Breast epithelium (tissue), 4 donors: ENCODE measurements at places on chromosomes 12 and 14. TPM values are rescaled to one million over a fixed set of nuclear protein-coding genes. Genes with fewer than 3 reads are reported as not detected.

DNA sequence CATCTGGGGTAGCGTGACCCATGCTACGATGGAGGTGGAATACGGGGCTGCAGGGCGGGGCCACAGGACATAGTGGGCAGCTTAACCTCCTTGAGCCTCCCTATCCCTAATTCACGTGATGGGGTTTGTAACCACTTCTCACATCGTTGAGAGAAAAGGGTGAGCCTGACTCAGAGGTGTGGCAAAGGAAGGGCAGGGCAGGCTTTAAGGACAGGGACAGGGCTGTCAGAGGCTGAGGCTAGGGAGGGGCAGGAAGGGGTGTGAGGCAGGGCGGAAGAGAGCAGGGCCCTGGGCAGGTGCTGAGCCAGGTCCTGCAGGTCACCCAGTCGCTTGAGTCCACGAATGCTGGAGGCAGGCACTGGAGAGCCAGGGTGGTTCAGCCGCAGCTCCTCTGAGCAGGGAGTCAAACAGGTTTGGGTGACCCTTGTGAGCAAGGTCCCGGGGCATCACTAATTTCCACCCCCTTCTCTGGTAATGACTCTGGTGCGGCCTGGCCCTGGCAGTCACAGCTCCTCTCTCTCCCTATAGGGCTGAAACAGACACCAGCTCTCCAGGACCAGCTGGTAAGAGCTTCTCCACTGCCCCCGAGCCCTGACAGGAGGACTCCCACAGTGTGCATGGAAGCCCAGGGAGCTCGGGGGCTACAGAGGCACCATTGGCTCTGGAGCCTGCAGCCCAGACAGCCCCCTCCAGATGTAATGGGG, 7.5 kb upstream of the AQP2 start:
- no peak for DNase-seq

DNA sequence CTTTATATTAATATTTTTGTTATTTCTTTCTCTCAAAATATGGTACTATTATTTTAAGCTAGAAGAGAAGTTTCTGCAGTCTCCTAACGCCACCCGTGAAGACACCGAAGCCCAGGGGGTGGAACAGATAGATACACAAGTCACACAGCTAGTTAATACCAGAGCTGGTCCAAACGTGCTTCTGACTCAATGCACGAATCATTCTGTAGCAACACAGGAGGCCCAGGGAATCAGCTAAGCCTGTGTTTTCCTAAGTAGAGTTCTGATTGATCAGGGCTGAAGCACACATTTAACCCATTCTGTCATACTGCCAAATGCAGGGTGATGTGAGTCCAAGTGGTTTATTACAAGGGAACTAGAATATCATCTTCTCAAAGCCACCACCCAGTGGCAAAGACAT, 116.9 kb upstream of the PWP1 start:
- DNase-seq, result no peak

DNA sequence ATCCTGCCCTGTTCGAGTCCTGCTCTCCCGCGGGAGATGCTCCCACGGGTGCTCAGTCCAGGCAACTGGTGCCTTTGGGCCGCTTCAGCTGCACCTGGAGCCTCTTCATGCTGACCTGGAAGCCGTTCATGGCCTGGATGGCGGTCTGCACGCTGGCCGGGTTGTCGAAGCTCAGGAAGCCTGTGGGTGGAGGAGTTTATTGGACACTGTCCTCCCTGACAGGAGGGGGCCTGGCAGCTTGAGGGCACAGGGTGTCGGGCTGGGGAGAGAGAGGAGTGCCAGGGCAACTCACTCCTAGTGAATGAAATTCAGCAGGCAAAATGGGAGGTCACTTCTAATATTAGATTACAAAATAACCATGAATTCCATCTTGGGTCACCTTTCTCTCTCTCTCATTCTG, 9.3 kb upstream of the NFYB start:
- no peak for DNase-seq

DNA sequence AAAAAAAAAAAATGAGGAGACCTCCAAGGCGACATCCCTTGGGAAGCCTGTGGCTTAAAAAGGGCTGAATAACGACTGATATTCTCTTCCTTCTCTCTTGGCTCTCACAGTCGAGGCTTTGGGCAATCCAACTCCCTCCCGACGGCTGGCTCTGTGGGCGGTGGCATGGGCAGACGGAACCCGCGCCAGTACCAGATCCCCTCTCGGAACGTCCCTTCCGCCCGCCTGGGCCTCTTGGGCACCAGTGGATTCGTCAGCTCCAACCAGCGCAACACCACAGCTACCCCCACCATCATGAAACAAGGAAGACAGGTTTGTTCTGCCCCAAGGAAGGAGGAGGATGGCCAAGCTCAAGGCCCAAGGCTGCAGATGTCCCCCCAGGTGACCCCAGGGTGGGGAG, 127.8 kb downstream of the GCH1 start:
- no peak for DNase-seq

- DNase-seq, result no peak
Observed at GRCh38 chr12:131100031-131100674, 146.4 kb downstream of the ADGRD1 start.

DNA sequence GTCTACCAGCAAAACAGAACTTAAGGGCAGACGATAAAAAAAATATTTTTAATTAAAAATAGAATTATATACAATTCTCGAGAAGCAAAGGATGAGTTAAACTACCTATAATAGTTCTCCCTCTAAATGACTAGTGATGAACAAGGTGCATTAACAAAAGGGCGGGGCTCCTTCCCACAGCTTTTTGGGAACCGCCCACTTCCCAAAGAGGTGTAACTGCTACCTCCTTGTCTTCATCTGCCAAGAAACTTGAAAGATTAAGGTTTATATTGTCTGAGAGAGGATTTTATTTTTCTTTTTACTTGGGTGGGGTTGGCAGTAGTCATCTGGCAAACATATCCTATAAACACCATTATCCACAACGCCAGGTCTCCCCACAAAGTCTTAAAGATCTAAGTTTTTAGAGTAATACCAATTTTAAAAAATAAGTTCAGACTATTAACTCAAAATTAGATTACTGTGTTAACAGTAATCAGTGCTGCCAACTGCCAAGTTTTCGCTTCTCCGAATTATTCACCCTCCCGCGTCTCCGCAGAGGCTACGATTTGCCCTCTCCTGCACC, 938 bp downstream of the RALGAPA1 start:
- DNase-seq, result no peak

DNA sequence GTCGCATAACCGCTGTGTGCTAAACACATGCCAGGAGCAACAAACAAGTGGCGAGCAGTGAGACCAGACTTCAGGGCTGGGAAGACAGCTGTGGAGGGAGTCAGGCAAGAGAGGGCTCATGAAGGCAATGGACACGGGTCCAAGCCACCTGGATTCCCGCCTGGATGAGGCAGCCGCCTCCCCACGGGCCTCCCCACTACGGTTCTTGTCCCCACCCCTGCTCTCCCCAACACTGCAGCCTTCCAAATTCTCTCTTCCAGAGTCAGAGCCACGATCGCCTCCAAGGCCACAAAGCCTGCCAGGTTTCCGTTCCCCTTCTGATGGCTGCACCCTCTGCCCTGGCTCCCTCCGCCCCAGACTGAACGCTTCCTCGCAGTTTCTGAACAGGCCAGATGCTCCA, 36.1 kb upstream of the PIWIL1 start:
- DNase-seq, result no peak

DNA sequence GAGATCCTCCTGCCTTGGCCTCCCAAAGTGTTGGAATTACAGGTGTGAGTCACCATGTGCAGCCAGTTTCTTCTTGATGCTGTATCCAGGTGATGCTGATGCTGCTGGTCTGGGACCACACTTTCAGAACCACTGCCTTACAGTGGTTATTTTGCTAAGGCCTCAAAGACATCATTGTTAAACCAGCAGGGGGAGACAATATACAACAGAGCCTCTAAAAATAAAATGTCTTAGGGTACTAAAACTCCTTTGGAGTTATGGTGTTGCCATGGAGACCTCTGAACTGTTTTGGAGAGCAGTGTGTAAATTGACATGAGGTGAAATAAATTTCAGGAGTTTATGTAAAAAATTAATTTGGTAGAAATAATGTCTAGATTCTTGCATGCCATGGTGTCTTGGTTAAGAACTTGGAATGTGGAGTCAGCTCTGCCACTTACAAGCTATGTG, 1.1 kb upstream of the ARG2 start:
- DNase-seq, result no peak

DNA sequence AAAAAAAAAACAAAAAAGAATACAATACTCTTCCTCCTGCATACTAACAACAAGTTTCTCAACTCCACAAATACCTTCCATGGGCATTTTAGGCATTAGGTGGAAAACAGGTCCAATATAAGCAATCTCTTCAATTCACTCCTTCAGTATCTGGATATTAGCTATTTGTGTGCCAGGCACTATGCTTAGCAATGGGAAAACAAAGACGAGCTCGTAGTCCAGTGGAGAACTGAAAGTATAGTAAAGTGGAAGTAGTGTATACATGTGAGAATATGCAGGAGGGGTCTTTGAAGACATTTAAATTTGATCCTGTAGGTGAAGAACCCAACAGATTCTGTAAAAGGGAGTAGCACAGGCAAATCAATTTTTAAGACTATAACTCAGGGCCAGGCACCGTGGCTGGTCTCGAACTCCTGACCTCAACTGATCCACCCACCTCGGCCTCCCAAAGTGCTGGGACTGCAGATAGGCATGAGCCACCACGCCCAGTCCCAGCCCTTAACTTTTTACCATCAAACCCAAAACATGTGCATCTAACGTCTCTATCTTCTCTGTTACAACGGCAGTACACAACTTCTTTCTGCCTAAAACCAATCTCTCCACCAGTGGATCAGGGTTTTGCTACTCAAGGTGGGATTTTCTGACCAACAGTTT, 10.6 kb downstream of the HECTD1 start:
- DNase-seq, result no peak

DNA sequence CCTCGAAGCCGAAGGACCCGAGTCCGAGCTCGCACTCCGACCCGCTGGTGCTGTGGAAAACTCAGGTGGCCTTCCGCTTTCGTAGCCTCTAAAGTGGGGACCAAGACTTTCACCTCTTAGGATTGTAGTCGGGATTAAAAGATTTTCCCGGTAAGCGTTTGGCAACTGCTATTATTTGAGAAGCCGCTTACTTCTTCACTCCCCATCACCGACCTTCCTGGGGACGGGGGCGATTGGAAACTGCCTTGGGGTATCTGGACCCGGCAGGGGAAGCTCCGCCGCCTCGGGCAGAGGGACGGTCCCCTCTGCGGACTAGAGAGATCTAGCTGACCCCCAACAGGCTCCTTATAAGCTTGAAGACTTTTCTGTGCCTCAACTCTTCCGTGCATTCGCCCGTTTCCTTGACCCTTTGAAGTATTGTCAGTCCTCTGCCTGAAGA, 659 bp downstream of the TRAFD1 start:
- DNase-seq, result no peak

- DNase-seq, result peak; percentile 70
Observed at GRCh38 chr12:12561371-12562015, 1.2 kb downstream of the DUSP16 start.

GRCh38 chr12:131074221-131075083, 120.7 kb downstream of the ADGRD1 start:
- no peak for DNase-seq

DNA sequence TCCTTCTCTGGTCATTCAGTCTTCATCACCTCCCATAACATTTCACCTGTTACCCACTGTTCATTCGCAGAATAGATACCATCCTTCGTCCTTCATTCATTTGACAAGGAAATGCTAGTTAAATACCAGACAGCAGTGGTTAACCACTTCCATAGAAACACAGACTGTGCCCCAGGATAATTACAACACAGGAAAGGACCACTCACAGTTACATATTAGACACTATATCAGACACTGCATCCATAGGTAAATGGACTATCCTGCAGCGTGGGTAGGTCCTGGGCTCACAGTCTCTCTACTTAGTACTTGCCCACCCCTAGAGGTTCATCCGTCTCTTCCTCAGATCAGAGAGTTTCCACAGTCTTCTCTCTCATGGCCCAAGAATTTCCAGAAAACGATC, 1044.6 kb downstream of the VRK1 start:
- DNase-seq, result no peak

- DNase-seq, result no peak
Observed at GRCh38 chr14:68417009-68417650, 375.7 kb downstream of the ZFP36L1 start.

GRCh38 chr12:2101771-2102170, 49.0 kb downstream of the CACNA1C start:
- no peak for DNase-seq

DNA sequence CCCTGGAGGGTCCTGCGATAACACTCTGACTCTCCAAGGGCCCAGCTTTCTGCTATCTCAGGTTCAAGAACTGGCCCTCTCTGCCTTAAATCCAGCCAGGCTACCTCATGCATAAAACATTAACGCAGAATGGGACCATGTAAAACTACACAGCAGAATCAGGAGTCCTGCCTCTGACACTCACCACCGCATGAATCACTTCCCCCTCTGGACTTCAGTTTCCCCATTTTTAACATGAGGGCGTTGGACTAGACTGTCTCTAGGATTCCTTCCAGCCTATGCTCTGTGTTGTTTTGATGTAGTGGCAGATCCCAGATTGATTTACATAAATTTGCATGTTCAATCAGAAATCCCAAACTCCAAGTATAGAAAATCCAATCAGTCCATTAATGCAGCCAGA, 3.3 kb downstream of the NCKAP5L start:
- no peak for DNase-seq

GRCh38 chr14:103084021-103084919, at the start of gene LBHD2:
LBHD2 (plus strand) TSS chr14:103084210; CDS start chr14:103086013, 1,803 bp downstream.
- DNase-seq, result no peak

DNA sequence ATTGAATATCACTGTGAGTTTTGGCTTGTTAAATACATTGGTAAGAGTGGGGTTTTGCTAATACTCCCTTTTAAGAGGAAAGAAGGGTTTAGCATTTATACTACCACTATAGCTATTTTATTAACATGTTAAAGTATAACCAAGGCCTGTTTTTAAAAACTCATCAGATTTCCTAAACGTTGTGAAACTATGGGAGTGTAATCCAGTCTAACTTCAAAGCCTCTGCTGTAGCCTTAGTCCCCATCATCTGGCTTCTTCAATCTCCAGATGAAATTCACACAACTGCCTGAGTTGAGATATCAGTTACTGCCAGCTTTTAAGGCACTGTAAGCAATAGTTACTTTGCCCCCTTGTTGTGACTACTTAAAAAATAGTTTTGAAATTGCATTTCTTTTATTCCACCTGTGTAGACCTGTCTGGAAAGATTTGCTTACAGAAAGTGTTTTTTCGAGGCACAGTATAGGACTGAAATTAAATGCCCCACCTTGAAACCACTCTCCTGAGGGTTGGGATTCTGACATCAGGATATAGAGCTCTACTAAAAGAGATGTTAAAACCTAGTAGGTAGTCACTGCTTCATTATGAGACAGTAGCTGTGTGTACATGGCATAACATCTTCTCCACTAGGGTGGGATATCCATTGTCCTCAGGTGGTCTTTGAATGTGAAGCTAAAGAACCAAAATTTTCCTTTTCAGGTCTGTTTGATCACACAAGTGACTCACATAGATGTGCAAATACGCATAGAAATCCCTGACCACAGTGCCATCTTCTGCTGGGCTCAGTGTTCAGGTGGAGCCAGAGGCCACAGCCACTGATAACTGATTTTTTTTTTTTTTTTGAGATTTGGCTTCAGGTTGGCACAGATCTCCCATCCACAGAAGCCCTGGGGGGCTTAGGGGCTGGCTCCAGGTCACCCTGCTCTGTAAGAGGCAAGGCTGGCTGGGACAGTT, 125.5 kb downstream of the DAAM1 start:
- DNase-seq, result no peak

The IFNG-AS1 gene
- not detected for total RNA-seq

The P2RX2 gene
- 0.48 TPM for total RNA-seq

The ACRBP gene
- 0.59 TPM for total RNA-seq
